ENCODE measurements at places on chromosomes 12 and 14.

- DNase-seq = no peak
Observed at GRCh38 chr14:32622742-32623141, 293.6 kb downstream of the AKAP6 start.

DNA sequence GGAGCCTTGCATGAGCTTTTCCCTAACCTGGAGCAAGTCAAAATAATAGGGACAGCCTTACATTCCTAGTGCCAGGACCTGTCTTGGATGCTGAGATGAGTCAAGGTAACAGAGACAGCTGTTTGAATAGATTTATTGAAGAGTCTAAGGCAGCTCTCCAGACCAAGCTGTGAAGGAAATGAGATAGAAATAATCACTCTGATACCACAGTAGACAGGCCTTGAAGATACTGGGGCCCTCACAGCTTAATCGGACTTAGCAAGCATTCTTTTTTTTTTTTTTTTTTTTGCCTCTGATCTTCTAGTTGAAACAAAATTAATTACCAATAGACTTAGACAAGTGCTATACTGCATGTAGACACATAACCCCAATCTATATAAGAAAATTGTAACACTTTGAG is 3.1 kb upstream of the RNASE9 start:
- peak; percentile 48 for DNase-seq

DNA sequence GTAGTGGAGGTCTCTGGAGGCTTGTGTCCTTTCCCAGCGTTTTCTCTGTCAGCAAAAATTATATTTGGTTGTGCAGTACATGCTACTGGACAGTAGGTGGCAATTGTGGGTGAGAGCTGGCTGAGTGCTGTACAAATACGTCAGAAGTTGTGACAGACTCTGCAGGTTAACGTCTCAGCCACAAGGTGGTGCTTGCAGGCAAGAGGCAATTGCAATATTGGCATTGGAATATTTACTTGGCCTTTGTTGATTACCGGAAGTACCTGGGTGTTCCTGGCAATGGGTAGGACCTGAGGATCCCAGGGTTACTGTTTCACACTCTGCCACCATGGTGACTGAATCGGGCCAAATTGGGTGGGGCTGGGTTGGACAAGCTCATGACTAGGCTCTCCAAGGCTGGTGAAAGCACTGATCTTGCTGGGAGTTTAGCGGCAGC is 333.9 kb upstream of the LMO3 start:
- DNase-seq = peak; percentile 85

GRCh38 chr14:106436310-106436905 is 910.0 kb downstream of the TMEM121 start:
- peak; percentile 71 for DNase-seq

- DNase-seq = no peak
Observed at GRCh38 chr12:5588591-5588990, 156.7 kb downstream of the NTF3 start.

- DNase-seq = no peak
Observed at GRCh38 chr12:119913536-119914330, 36.6 kb upstream of the CIT start.

GRCh38 chr12:95195122-95195521 is 22.1 kb downstream of the FGD6 start:
- no peak for DNase-seq

GRCh38 chr14:101026341-101026740 is 122.8 kb upstream of the RTL1 start:
- DNase-seq = no peak

- DNase-seq = no peak
Observed at GRCh38 chr12:120515496-120515895, 13.5 kb downstream of the COQ5 start.

- DNase-seq = no peak
Observed at GRCh38 chr12:59823567-59823966, 227.7 kb downstream of the SLC16A7 start.

DNA sequence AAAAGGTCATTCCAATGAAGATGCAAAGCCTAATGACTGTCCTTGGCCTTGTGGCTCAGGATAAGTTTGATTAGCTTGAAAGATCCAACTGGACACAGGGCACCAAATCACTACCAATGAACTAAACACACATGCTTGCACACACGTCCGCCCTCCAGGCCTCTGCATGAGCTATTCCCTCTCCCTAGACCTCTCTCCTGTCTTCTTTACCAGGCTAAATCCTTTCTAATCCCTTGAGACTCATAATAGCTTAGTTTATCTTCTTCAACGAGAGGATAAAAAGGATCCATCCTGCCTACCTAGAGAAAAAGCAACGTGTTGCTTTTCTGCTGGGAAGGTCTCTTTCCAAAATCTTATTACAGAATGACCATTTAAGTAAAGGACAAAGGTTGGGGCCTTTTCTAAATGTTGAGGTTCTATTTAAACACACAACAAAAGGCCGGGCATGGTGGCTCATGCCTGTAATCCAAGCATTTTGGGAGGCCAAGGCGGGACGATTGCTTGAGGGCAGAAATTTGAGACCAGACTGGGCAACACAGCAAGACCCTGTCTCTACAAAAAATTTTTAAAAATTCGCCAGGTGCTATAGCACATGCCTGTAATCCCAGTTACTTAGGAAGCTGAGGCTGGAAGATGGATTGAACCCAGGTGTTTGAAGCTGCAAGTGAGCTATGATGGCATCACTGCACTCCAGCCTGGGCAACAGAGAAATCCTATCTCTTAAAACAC is 22.4 kb downstream of the PXN start:
- DNase-seq = no peak

GRCh38 chr14:61472011-61472672 is 150.8 kb downstream of the PRKCH start:
- DNase-seq = peak; percentile 79

DNA sequence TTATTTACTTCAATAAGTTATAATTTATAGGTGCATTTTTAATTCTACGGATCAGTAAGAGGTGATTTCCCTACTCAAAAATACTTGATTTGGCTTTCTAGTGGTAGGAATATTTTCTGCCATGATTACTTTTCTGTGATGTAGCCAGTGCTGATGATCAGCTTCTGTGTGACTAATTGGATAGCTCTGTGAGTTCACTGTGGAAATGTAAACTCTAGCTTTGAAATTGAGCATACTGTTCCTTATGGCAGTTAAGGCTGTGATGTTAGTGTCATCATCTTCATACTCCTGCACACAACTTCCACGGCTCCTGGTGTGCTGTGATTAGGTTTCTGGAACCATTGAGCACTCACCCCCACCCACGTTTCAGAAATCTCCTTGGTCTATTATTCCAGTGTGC is 48.2 kb downstream of the PLEKHA5 start:
- no peak for DNase-seq

DNA sequence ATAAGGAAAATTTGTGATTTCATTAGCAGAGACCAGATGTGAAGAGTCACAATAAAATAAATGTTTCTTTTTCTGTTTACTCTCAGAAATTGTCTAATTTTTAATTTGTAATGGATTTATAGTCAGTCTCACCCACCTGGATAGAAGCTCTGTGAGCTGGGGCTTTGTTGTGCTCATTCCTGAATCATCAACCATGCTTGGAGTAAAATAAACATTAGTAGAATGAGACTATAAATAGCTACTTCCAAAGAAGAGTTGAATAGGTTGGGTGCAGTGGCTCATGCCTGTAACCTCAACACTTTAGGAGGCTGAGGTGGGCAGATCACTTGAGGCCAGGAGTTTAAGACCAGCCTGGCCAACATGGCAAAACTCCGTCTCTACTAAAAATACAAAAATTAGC is 185.3 kb upstream of the FBXO33 start:
- no peak for DNase-seq

DNA sequence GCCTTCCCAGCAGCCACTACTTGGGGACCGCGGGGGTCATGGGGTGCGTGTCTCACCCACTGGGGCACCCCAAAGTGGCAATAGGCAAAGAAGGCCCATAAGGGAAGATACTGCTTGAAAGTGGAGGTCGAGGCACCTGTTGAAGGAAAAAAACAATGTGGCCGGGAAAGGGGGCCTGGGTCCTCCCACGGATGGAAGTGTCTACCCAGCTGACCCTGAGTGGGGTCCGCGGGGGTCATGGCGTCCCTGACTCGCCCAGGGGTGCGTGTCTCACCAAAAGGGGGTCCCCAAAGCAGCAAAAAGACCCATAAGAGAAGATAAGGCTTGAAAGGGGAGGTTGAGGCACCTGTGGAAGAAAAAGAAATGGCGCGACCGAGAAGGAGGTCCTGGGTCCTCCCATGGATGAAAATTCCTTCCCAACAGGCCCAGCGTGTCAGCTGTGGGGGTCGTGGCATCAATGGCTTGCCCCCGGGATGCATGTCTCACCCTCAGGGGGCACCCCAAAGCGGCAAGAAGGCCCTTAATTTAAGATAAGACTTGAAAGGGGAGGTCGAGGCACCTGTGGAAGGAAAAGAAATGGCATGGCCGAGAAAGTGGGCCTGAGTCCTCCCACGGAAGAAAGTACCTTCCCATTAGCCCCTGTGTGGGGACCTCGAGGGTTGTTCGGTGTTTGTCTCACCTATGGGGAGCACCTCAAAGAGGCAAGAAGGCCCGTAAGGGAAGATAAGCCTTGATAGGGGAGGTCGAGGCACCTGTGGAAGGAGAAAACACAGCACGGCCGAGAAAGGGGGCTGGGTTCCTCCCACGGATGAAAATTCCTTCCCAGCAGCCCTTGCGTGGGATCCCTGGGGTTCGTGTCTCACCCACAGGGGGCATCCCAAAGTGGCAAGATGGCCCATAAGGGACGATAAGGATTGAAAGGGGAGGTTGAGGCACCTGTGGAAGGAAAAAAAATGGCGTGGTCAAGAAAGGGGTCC is 266.0 kb downstream of the ALG10 start:
- no peak for DNase-seq

- DNase-seq = peak; percentile 39
Observed at GRCh38 chr12:45912774-45913173, 77.6 kb downstream of the SCAF11 start.

DNA sequence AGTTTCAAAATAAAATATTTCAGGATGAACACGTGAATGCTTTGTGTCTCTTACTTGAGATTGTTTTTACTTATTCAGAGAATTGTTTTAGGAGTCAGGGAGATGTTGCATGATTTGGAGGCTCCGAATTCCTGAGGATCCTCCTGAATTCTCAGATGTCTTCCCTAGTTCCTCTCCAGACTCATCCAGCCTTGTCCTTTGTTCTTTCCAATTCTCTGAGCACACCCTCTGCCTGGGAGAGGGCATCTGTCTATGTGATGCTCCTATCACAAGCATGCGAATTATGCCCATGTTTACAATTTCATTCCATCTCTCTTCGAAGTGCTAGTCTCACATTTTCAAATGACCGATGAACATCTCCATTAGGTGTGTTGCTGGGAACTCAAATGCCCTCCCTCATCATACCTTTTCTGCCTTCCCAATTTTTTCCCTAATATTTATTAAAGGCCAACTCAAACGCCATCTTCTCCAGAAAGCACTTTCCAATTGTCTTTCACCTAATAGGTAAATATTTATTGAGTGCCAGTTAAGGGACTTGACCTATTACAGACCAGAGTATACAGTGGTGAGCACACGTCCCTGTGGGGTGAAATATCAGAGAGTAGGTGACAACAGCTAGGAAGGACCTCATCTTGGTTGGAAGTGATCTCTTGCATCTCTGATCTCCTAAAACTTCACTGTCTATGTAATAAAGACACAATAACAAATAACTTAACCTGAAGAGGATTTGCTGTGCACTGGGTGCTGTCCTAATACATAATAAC is 64.4 kb downstream of the ARF6 start:
- DNase-seq = no peak

DNA sequence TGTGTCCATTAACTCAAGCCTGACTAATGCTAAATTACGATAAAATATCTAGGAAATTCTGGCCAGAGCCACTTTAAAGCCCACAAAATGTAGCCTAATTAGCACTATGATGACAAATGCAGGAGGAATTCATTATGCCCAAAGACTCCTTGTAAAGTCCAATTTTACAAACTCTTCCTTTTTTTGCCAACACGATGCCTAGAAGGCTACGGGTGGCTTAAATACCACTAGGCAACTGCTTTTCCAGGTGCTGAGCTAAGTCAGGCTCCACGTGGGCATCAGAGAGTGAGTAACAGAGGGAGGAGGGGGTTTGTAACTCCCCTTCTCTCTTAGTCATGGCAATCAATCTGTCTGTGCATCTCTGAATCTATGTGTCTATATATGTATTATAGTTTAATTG is 172.4 kb upstream of the NTF3 start:
- no peak for DNase-seq

GRCh38 chr14:55133416-55133815 is 4.4 kb downstream of the LGALS3 start:
- DNase-seq = peak; percentile 57

DNA sequence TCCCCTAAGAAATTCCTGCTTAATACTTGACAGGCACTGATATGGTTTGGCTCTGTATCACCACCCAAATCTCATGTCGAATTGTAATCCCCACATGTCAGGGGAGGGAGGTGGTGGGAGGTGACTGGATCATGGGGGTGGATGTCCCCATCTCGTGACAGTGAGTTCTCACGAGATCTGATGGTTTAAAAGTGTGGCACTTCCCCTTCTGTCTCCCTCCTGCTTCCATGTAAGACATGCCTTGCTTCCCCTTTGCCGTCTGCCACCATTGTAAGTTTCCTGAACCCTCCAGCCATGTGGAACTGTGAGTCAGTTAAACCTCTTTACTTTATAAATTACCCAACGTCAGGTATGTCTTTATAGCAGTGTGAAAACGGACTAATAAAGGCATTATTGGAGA is 198.0 kb downstream of the FOXN3 start:
- DNase-seq = no peak

DNA sequence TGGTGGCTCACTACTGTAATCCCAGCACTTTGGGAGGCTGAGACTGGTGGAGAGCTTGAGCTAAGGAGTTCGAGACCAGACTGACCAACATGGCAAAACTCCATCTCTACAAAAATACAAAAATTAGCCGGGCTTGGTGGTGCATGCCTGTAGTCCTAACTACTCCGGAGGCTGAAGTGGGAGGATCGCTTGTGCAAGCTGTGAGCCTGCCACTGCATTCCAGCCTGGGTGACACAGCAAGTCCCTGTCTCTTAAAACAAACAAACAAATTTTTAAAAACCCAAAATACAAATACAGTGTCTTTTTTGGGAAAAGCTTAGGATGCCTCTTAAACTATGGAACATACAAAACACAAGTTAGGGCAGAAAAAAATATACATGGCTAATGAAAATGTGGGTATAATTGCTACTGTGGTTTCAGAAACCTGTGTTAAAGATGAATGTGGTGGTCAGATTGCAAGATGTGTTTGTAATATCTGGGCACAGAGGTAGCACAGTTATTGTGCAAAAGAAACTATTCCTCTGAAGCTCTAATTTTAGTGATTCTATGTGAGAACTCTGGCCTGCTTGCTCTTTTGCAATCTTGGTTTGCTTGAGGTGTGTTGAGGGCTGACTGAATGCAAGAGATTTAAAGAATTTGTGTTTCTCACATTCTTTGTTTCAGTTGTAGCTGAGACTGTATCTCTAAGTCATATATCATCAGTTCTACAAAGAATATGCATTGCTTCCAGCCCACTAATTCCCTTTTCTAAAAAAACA is 3.9 kb upstream of the HSPA2 start:
- no peak for DNase-seq

- no peak for DNase-seq
Observed at GRCh38 chr12:107125833-107126232, 32.5 kb upstream of the CRY1 start.

Data from hematopoietic multipotent progenitor cell treated with erythropoietin and hydrocortisone succinate and interleukin-3 and kit ligand, for 6 days (in vitro differentiated cells).